Osteoblast (primary cell): ENCODE measurements at places on chromosomes 7 and 10. TPM values are rescaled to one million over a fixed set of nuclear protein-coding genes. Genes with fewer than 3 reads are reported as not detected.

DNA sequence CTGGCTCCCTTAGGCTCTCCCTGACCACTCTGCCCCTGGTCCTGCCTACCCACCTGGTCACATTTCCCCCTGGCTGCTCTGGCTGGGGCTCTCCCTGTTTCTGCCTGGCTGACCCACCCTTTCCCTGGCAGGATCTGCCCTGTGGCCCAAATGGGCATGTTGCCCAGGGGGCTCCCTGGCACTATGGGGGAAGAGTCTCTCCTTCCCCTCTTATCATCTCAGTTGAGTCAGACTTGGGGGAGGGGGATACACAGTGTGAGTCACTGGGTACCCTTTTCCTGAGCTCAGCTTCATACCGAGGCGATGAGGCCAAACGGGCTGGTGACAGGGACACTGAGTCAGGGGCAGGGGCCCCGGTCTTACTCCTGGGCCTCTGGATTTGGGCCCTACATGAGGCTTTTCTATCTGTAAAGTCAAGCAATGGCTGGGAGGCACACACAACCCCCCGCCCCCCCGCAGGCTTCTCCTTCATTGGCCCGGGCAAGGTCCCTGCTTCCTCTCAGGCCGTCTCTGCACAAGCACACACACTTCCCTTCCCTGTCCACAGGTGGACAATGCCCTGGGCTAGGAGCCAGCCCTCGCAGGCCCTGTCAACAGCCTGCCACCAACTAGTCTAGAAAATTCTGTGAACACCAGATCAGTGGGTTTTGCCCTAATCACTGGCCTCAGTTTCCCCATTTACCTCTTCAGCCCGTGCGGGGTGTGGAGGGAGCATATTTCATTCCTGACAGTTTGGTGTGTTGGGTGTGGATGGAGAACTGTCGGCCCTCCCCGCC is 627 bp upstream of the FLNC start:
- peak overlapping the region; percentile 95 for H3K4me3 ChIP-seq
- H3K27me3 ChIP-seq, result no peaks in the 10 kb centered on the region
- DNase-seq, result peak; percentile 94
- H3K4me1 ChIP-seq, result peaks cover 51% of the 10 kb centered on the region
- H3K36me3 ChIP-seq, result peaks cover 2% of the 10 kb centered on the region

- no peaks in the 10 kb centered on the region for H3K27me3 ChIP-seq
- H3K4me1 ChIP-seq, result peaks cover 24% of the 10 kb centered on the region
- no peaks in the 10 kb centered on the region for H3K36me3 ChIP-seq
- H3K4me3 ChIP-seq, result peak overlapping the region; percentile 27
- H3K27ac ChIP-seq, result peak overlapping the region; percentile 74
These were observed 145.1 kb downstream of the PLXNA4 start for GRCh38 chr7:132430861-132431822.

- no peak overlapping the region for H3K27ac ChIP-seq
- no peaks in the 10 kb centered on the region for H3K36me3 ChIP-seq
- H3K4me1 ChIP-seq, result peaks cover 7% of the 10 kb centered on the region
- no peak overlapping the region for H3K4me3 ChIP-seq
- no peaks in the 10 kb centered on the region for H3K27me3 ChIP-seq
- DNase-seq, result no peak
These were observed 124.9 kb downstream of the ARHGAP12 start for GRCh38 chr10:31803606-31804351.

DNA sequence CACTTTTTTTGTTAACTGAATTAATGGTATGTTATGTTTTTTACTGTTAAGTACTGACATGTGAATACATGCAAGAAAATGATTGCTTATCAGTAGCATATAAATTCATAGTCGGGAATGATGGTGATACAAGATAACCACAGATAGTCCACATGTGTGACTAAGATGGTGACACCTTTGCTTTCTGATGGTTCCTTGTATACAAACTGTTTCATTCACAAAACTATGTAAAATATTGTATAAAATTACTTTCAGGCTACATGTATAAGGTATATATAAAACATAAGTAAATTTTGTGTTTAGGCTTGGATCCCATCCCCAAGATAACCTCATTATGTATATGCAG is 10.0 kb downstream of the CISD1 start:
- H3K4me1 ChIP-seq, result peaks cover 30% of the 10 kb centered on the region
- DNase-seq, result no peak
- H3K36me3 ChIP-seq, result peaks cover 7% of the 10 kb centered on the region
- H3K4me3 ChIP-seq, result no peak overlapping the region
- no peaks in the 10 kb centered on the region for H3K27me3 ChIP-seq

DNA sequence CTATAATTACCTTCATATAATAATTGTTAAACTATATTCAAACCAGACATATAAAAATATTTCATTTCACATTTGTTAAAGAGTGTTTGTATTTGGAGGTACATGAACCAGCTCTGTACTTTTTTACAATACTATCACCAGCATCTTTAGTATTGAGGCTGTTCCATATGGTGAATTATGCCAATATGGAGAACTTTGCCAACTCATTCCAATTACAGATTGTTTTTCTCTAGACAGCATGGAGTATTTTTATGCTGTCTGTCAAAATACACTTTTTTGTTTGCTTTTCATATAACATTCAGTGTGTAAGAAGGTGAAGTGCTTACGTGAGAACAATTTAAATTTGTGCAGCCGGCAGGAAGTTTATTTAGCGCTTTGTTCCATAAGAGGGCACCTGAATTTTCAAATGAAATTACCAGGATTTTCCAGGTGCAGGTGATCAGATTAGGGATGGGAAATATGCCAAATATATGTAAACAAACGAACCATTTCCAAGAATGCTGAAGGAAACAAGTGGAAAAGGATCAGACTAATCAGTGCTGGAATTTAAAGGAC is 54.9 kb downstream of the SEMA3E start:
- H3K4me3 ChIP-seq, result no peak overlapping the region
- no peaks in the 10 kb centered on the region for H3K4me1 ChIP-seq
- H3K36me3 ChIP-seq, result no peaks in the 10 kb centered on the region

DNA sequence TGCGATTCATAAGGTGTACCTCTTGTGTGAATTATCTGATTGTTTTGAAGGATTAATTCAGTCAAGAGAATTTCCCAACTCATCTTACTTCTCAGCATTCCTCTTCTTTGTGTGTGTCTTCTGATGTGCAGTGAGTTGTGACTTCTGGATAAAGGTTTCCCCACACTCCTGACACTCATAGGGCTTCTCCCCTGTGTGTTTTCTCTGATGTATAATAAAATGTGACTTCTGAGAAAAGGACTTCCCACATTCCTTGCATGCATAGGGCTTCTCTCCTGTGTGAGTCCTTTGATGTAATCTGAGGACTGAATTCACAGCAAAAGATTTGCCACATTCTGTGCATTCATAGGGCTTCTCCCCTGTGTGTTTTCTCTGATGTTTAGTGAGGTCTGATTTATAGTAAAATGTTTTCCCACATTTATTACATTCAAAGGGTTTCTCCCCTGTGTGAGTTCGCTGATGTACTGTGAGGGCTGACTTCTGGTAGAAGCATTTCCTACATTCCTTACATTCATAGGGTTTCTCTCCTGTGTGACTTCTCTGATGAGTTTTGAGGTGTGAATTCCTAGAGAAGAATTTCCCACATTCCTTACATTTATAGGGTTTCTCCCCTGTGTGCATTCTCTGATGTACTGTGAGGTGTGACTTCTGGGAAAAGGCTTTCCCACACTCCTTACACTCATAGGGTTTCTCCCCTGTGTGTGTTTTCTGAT is 24.2 kb downstream of the ZNF25 start:
- no peak overlapping the region for H3K27ac ChIP-seq
- H3K4me3 ChIP-seq, result no peak overlapping the region
- peaks cover 32% of the 10 kb centered on the region for H3K36me3 ChIP-seq
- H3K27me3 ChIP-seq, result no peaks in the 10 kb centered on the region
- H3K4me1 ChIP-seq, result no peaks in the 10 kb centered on the region

GRCh38 chr7:49527182-49527581 is 246.3 kb upstream of the VWC2 start:
- no peak overlapping the region for H3K4me3 ChIP-seq
- no peak overlapping the region for H3K27ac ChIP-seq
- H3K4me1 ChIP-seq, result no peaks in the 10 kb centered on the region

GRCh38 chr7:91671245-91671644 is 209.3 kb downstream of the MTERF1 start:
- no peaks in the 10 kb centered on the region for H3K4me1 ChIP-seq
- no peak for DNase-seq
- no peaks in the 10 kb centered on the region for H3K36me3 ChIP-seq
- H3K27me3 ChIP-seq, result no peaks in the 10 kb centered on the region
- no peak overlapping the region for H3K27ac ChIP-seq
- H3K4me3 ChIP-seq, result no peak overlapping the region

GRCh38 chr10:107930037-107930436 is 765.5 kb upstream of the SORCS1 start:
- no peaks in the 10 kb centered on the region for H3K4me1 ChIP-seq
- H3K27ac ChIP-seq, result no peak overlapping the region
- H3K27me3 ChIP-seq, result no peaks in the 10 kb centered on the region

- no peaks in the 10 kb centered on the region for H3K4me1 ChIP-seq
- no peaks in the 10 kb centered on the region for H3K36me3 ChIP-seq
- no peak for DNase-seq
- peaks cover 11% of the 10 kb centered on the region for H3K27me3 ChIP-seq
- no peak within 1 kb of the TSS for H3K27ac ChIP-seq
These were observed at the start of gene CPXM2 for GRCh38 chr10:123891144-123892071. TSS of gene CPXM2 (minus strand) at chr10:123891807. CDS start at chr10:123891659, 148 bp downstream.

- no peak for DNase-seq
- no peaks in the 10 kb centered on the region for H3K27me3 ChIP-seq
- no peak overlapping the region for H3K27ac ChIP-seq
- H3K4me3 ChIP-seq, result no peak overlapping the region
- no peaks in the 10 kb centered on the region for H3K4me1 ChIP-seq
These were observed 234.1 kb upstream of the KMT2E start for GRCh38 chr7:104779888-104780287.

- no peak overlapping the region for H3K4me3 ChIP-seq
- H3K27ac ChIP-seq, result no peak overlapping the region
- DNase-seq, result no peak
- no peaks in the 10 kb centered on the region for H3K36me3 ChIP-seq
These were observed 176.5 kb downstream of the EXOC4 start for GRCh38 chr7:133429371-133429770.

DNA sequence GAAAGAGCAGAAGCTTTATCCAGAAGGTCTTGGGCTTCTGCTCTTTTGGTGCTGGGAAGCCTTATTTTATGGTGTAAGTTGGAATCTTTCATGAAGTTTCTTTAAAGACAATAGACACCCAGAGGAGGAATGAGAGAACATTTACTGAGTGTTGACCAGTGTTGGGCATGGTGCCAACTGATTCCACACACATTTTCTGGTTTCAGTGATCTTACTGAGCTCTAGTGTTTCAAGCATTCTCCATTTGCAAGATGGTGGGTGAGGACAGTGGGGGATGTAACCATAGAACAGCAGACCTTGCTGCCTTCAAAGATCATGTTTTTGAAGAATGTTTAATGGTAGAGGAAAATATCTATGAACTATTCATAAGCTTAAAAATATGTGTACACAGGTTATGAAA is 114.6 kb downstream of the LRMDA start:
- DNase-seq, result no peak
- H3K27me3 ChIP-seq, result no peaks in the 10 kb centered on the region
- peaks cover 67% of the 10 kb centered on the region for H3K4me1 ChIP-seq
- H3K27ac ChIP-seq, result no peak overlapping the region
- H3K4me3 ChIP-seq, result no peak overlapping the region

- H3K27me3 ChIP-seq, result no peaks in the 10 kb centered on the region
- no peak overlapping the region for H3K27ac ChIP-seq
- DNase-seq, result no peak
- H3K4me3 ChIP-seq, result no peak overlapping the region
- H3K36me3 ChIP-seq, result no peaks in the 10 kb centered on the region
These were observed 61.9 kb upstream of the ADO start for GRCh38 chr10:62742536-62743061.

DNA sequence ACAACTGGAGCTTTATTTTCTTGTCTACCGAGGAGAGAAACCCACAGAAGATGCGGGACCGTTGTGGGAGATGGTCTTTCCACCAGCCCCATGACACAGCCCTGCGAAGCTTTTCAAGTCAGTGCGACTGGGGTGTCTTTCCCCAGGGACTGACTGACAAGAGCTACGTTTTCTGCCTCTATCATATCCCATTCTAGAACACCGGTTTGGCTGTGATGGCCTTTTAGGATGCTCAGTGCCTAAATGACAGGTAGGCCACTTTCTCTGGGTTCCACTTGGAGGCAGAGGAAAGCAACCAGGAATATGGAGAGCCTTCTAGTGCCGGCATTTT is 16.9 kb downstream of the SLC13A4 start:
- DNase-seq, result no peak
- no peak overlapping the region for H3K27ac ChIP-seq
- no peaks in the 10 kb centered on the region for H3K27me3 ChIP-seq
- peaks cover 17% of the 10 kb centered on the region for H3K4me1 ChIP-seq
- H3K4me3 ChIP-seq, result no peak overlapping the region

The ZCWPW1 gene
- total RNA-seq, result 2.2 and 2.4 TPM in 2 replicates

The MKI67 gene
- total RNA-seq, result 2.5 and 3.5 TPM in 2 replicates

The WDFY4 gene
- under 0.01 and 0.36 TPM in 2 replicates for total RNA-seq

The AGBL3 gene
- 2.2 and 2.7 TPM in 2 replicates for total RNA-seq

The SPDYE1 gene
- not detected in 2 replicates for total RNA-seq

The MPP7 gene
- 1.5 and 2.2 TPM in 2 replicates for total RNA-seq

The ACSM6 gene
- total RNA-seq, result not detected in 2 replicates

The GPR15LG gene
- total RNA-seq, result not detected in 2 replicates

The SFRP5 gene
- total RNA-seq, result not detected in 2 replicates
